Muscle of back (tissue), 13 donors: ENCODE measurements at places on chromosomes 7 and 10.

- no peak for DNase-seq
Measured at GRCh38 chr10:86312701-86313270, 53.8 kb downstream of the GRID1 start.

DNA sequence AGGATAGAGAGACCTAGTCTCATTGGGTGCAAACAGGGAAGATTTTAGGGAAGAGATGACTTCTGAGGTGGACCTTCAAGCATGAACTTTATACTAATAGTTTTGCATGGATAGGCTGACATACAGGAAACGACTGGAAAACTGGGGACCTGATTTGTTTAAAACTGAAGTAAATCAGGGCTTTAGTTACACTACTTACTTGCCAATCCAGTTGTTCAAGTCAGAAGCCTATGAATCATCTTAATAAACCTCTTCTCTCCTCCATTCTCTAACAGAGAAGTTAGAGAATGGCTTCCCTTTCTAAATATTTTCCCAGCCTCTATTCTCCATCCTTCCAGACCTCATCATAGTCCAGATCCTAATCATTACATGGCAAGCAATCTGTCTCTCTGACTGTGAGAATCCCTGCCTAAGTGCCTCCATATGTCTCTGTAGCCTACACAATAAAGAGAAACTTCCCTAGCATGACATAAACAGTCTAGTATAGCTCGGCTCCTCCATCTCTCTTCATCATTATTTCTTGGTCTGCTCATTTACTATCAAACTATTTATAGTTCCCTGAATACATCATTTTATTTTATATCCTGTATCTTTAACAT is 55.8 kb downstream of the PRKG1 start:
- no peak for DNase-seq

DNA sequence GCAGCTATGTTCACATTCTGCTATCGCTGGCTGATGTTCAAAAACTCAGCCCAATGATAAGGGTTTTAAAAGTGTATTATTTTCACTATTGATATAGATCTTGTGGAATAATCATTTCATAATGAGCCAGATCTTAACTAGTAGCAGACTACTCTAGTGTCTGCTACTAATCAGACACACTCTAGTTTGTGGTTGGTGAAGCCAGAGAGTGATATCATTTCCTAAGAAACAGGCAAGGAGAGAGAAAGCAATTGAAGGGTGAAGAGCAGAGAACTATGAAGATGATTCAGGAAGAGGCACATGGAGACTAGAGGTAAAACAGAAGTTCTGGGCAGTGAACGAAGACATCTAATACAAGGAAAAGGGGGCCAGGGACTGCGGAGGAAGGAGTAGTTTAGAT is 58.2 kb upstream of the BET1 start:
- no peak for DNase-seq

DNA sequence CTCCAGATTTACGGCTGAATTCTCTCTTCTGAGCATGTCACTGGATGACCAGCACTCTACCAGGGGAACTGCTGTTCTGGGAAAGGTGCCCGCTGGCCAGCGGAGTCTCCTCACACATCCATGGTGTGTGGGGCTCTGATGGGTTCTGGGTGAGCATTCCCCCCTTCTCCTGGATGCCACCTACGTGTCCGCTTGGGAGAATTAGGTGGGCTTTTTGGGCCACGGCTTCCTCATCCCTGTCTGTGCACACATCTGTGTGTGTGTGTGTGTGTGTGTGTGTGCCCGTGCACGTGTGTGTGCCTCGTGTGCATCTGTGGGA is 163.0 kb downstream of the DNAJB6 start:
- DNase-seq, result no peak

- DNase-seq, result no peak
Measured at GRCh38 chr7:85125176-85125575, 61.7 kb downstream of the SEMA3D start.

DNA sequence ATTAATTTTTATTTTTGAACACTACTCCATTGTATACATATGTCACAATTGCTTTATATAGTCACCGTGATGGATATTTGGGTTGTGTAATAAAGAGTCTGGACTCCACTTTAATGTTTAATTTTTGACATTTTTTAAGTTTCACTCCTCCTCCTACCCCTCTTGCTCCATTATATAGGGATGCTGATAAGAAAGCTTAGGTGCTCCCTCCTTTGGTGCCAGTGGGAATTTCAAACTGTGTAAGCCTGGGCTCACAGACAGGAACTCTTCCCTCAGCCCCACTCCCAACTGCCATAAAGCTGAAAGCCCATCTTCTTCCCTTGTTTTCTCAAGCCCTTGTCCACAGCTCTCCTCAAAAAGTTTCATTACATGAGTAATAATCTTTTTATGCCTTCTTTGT is 47.6 kb downstream of the TWIST1 start:
- no peak for DNase-seq

DNA sequence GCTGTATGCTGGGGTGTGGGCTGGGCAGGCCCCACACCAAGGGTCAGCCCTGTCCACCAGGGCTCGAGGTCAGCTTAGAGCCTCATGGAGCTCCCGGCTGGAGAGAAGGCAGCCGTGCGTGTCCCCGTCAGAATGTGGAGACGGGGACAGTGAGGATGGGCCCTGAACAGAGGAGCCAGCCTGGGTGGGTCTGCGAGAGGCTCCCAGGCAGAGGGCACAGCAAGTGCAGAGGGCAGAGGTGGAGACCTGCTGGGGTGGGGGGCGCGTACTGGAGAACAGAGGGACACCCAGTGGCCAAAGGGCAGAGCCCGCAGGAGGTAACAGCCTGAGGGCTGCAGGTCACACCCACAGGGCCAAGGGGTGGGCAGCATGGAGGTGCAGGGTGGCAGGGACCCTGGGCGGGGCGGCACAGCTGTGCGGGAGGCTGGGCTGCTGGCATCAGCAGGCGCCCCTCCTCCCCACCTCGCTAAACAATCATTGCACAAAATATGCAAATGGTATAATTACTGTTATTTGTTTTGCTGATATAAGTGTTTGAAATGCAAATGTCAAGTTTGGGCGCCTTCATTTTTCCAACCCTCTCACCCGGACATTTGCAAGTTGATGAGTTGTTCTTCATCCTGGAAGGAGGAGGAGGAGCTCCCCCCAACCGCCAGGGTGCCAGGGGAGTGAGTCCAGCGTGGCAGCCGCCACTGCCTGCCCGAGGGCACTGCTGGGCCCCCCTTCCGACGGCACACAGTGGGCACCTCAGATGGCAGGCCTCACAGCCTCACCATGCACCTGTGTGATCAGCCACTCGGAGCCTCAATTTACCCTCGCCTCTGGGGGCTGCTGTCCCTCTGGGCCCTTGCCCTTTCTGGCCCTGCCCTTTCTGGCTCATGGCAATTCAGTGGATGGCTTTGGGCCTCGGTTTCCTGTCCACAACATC is 35.0 kb downstream of the ELFN1 start:
- no peak for DNase-seq

DNA sequence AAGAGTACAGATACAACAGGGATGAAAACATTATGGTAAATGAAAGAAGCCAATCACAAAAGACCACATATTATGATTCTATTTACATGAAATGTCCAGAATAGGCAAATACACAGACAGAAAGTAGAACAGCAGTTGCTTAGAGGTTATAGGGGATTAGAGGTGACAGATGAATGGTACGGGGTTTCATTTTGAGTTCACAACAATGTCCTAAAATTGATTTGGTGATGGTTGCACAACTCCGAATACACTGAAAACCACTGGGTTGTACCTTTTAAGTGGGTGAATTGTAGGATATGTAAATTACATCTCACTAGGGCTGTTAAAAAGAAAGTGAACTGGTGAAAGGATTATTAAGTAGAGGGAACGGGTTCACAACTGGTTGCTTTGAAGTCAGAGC is 76.3 kb upstream of the MRLN start:
- DNase-seq, result no peak

DNA sequence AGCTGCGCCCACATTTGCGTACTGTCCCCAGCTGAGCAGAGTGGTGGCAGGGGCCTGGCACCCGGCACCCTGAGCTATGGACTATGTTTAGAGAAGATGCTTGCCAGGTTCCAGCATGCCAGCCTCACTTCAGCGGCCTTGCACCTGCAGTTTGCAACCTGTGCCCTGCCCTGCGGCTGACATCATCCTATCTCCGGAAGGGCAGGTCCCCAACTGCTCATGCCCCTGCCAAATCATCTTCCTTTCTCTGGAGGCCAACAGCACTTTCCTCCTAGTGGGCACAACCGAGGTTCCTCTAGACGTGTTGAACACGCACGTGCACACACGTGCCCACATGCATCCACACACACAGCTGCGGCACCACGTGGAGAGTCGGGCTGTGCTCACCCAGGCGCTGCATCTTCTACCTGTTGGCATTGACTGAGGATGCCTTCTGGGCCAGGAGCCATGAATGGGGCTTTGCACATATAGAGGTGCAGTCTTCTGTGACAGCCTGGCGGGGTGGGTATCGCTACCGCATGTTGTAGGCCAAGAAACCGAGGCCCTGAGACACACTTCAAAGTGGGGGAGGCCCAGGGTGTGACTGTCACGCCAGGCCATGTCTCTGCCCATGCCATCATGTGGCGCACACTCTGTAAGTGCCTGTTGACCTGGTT is 24.5 kb downstream of the CNPY1 start:
- no peak for DNase-seq
